ENCODE measurements at places on chromosomes 6 and 20.

DNA sequence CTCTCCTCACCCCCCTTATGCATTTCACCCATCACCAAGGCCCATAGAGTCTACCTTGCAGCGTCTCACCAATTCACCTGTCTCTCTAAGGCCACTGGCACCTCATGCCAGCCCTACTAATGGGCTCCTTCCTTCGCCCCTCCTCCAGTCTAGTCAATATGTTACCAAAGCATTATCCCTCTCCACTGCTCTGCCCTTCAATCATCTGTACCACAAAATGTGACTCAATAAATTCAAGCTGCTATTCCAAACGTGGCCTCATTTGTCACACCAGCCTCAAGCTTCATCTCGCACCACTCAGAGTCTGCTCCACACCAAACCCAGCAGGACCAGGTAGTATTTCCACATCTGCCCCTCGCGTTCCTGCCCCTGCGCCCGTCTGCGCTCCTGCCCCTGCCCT is 21.8 kb upstream of the RPS6KA2 start:
- no peak for DNase-seq

DNA sequence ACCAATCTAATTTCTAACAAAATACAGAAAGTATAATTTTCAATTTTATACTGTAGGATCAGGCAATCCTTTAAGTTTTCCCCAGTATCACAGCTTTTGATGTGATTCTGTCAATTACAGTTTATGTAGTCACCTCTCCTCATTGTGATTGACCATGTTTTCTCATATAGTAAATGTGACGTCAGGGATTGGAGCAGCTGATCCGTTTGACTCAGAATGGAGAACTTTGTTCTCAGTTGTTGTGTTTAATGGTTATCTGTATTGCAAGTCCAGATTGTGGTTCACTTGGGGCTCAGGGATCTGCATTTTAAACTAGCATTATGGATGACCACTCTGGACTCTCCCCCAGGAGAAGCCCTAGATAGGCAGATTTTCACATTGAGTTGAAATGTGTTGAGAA is 90.6 kb downstream of the DNAH8 start:
- DNase-seq = no peak

DNA sequence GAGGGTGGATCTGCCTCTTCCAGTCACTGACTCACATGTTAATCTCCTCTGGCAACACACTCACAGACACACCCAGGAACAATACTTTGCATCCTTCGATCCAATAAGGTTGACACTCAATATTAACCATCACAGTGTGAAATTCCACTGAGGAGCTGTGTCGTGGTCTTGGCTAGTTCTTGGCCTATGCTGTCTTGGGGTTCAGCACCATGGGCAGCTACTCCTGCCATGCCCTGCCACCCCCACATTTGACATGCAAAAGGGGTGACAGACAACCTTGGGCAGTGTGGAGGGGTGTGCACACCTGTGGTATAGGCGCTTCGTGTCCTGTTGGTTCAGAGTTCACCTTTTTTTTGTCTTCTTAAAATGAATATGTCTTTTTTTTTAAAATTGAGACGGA is 25.8 kb downstream of the ANKRD6 start:
- no peak for DNase-seq

DNA sequence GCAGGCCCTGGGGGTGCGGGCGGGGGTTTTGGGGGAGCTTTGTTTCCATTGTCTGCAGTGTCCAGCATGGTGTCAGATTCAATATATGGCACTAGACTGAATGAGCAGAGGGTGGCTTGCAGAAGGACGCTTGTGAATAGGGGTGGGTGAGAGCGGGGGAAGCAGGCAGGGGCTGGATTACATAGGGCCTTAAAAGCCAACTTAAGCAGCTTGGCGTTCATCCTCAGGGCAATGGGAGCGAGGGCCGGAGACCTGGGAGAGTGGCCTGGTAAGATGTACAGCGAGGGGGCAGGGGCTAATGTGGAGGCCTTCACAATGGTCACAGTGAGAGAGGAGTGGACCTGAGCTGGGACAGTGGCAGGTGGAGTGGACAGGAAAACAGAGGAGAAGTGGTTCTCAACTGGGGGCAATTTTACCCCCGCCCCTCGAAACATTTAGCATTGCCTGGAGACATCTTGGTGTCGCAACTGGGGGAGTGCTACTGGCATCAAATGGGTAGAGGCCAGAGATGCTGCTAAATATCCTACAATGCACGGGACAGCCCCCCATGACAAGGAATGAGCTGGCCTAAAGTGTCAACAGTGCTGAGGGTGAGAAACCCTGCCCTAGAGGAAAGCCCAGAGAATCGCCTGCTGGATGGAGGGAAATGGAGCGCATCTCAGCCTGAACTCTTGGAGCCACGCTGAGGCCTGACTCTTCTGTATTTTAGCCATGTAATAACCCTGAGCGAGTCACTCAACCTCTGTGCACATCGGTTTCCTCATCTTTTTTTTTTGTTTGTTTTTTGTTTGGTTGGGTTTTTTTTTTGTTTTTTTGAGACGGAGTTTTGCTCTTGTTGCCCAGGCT is 15.1 kb upstream of the BAK1 start:
- DNase-seq = peak; percentile 24

DNA sequence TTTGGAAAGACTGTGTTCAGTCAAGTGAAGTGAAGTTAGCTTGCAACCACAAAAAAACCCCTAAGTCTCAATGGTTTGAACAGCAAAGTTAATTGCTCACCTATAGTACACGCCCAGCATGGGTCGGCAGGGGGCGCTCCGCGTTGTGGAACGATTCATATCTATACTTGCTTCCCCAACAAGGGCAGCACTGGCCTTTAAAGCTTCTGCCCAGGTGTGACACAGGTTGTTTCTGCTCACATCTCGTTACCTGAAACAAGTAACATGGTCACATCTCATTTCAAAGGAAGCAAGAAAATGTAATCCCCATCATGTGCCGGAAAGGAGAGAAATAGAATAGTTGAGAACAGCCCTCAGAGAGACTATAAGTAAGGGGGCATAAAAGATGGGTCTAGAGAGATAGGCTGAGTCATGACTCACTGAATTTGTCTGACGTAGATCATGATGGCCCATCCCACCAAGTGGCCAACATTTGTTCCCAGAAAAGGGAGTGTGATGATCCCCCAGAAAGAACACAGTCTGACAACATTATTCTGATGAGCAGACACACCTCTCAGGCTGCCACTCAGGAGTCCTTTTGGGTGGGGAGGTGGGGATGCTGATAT is 29.0 kb downstream of the HNF4A start:
- DNase-seq = peak; percentile 62

DNA sequence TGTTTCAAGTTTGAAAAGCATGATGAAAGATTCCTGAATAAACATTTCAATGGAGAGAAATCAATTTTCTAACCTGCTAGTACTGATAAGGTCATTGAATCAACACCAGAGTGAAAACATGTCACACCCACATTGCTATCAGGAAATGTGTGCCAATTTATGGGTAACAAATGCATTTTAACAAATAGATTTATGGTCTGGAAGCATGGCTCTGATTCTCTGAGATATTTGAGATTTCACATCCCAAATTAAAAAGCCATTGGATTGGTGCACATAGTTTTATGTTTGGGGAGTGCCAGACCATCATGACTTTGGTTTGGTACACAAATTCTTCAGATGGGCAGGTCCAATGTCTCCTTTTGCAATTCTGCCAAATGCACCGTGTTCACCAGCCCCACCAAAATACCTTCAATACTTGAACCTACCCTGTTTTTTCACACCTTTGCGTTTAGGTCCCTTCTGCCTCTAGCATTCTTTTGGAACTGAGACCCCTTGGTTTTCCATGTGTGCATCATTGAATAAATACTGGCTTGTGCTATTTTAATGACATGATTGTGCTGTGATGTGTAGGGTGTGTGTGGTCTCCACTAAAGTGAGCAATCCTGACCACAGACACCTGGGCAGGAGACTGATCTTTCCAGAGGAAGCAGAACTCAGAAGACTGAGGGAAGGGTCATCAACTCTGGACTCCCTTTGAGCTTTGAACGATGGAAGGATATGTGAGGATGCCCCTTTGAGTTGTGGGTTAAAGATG is 20.4 kb downstream of the IL20RA start:
- DNase-seq = no peak

- DNase-seq = peak; percentile 77
Measured at GRCh38 chr20:51562332-51563173, 20.0 kb upstream of the NFATC2 start.

DNA sequence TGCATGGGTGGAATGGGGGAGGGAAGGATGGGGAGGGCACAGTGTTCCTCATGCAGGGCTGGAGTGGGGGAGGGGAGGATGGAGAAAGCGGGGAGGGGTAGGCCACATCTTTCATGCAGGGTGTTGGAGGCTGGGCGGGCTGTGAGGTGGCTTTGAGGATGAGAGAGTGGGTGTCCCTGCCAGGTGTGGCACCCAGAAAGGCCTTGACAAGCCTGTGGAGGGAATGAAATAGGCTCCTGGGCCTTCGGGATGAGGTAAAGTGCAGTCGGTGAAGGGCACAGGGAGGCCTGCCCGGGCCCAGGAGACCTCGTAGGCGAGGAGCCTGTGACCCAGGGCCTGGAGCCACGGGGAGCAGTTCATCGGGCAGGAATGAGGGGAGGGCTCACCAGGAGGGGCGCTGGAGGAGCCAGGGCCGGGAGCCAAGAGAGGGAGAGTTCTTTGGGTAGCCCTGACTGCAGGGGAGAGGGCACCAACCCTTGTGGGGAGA is 7.6 kb downstream of the CEBPB start:
- DNase-seq = no peak

Measured in ACHN (cell line).